B cell (primary cell): ENCODE measurements at places on chromosomes 4 and X.
A peak's percentile ranks its signal among the peaks of the same experiment; 100 is the strongest.

GRCh38 chr4:37439809-37440474, 195.4 kb downstream of the NWD2 start:
- DNase-seq, result no peak

- DNase-seq, result no peak
Observed at GRCh38 chr4:147790412-147790811, 58.5 kb downstream of the ARHGAP10 start.

DNA sequence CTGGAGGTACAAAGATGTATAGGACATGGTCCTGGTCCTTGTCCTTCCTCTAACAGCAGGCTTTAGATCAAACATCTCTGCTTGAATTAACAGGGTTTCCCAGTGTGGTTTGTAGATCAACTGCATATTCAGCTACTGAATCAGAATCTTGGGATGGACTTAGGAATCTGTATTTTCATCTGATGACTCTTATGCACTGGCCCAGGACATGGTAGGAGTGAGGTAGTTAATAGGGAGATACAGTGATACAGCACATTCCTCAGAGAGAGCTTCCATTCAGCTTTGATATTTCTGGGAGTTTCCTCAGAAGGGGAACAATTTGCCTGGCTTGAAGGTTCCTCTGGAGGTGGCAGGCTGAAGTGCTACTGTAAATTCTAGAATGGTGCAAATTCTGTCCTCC, 203.1 kb downstream of the LARP7 start:
- DNase-seq, result no peak

DNA sequence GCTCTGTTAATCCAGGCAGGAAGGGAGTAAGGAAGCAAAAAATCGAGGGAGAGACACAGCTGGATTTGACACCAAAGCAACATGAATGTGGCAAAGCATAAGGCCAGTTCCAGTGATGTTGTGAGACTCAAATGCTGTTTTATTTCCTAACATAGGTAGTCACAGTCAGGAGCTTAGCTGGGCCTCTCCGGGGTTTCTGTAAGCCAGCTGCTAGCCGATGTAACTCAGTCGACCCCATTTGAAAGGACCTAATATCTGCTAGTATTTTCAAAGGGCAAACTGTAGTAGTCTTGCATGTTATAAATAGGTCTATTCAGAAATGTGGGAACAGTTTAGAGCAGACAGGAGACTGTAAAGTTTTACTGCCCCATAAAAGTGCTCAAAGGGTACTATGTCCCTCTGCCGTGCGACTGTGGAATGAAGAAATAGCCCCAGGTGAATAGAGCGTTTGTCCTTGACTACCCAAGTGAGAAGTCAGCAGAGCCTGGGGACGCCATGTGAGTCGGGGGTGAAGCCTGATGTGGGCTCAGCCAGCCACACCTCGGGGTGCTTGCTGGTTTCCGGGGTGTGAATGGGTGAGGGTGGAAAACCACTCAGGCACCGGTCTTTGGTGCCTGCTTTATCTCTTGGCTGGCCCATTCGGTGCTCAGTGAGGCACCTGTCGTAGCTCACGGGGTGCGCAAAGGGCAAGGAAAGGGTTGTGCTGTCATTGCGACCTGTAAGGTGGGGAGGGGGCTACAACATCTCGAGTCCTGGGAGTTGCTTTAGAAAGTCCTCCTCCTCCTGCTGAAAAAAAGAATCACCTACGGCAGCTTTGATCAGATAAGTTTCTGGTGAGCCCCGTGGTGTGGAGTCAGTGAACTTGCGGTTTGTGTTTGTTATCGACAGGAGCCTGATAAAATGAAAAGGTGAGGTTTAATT, 745 bp downstream of the TRIM2 start:
- peak; percentile 60 for DNase-seq

DNA sequence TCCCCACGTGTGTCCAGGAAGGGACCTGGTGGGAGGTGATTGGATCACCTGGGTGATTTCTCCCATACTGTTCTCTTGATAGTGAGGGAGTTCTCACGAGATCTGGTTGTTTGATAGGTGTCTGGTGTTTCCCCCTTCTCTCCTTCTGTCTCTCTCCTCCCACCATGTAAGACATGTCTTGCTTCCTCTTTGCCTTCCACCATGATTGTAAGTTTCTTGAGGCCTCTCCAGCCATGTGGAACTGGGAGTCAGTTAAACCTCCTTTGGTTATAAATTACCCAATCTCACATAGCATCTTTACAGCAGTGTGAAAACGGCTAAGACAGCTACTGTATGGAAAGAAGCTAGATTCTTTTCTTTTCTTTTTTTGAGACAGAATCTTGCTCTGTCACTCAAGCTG, 21.6 kb upstream of the FGG start:
- no peak for DNase-seq

DNA sequence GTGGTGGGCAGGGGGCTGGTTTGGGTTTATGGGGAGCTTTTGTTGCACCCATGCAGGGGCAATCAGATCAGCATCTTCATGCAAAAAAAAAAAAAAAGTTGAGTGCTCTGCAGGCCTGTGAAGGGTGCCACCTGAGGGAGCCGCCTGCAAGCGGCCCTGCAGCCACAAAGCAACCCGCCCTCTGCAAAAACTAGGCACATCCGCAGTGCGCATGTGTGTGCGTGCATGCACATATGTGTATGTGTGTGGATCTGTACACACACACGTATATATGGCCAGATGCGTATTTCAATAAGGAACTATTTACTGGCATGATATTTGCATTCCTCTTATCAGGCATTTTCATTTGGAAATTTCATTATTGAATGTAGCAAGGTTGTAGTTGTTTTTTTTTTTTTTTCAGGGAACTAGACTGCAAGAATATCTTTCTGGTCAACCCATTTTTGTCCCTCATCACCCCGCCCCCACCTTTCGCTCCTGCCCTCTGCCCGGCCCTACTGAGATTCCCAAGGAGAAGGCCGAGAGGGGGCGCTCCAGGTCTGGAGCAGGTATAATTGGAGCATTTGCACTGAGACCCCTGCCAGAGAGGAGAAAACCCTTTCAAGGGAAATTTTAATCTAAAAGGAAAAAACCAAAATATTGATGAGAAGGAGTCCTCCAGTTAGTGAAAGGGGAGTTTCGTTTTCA, 18.1 kb downstream of the CCNQ start:
- DNase-seq, result no peak

- DNase-seq, result no peak
Observed at GRCh38 chr4:188403272-188403671, 264.0 kb downstream of the TRIML1 start.

DNA sequence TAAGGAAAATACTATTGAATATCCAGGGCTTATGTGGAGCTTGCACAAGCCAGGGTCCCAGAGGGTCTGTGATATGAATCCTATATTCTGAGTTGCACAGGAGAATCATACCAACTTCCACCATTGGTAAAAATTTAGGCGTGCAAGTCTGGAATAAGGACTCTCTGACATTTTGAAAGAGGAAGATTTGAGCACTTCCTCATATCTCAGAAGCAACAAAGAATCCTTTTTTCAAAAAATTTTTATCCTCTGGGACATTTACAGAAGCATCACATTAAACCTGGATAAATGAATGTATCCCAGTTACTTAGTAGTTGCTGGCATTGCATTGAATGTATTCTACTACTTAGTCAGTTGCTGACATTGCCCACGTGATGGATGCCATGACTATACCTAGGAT, 24.2 kb upstream of the CAMK2D start:
- no peak for DNase-seq

DNA sequence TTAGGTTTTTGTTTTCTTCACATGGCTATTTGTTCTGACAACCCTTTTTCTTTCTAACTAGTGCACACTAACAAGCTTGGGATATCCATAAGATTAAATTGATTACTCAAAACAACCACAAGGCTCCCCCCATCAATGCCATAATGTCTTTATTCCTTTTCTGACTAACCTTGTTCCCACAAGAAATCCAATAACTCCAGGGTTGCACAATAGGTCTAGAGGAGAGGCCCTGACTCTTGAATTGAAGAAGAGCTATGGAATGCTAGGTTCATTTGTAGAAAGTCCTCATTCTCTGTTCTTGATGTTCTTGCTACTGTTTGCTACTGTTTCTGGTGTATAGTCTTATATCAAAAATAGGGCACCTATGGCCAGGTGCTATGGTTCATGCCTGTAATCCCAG, 71.0 kb downstream of the PRRG1 start:
- DNase-seq, result no peak

- no peak for DNase-seq
Observed at GRCh38 chr4:55817691-55818090, 1.9 kb upstream of the EXOC1L start.

- DNase-seq, result no peak
Observed at GRCh38 chrX:66009231-66009845, 30.5 kb downstream of the VSIG4 start.

DNA sequence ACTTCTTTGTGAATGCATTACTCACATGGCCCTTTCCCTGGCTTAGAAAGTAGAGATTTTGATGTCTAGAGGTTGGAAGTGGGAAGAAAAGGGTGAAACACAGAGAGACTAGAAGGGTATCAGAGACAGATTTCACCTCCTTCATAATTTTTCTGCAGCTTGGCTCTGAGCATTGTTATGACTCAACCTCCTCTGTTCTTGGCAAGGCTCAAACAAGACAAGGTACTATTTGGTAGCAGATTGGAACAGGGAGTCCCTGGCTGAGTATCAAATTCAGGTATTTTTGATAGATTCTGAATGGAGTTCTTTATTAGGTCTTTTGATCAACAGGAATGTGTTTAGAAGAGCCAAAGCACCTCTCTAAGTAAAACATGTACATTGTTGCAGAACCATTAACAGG, 146.3 kb upstream of the CHRDL1 start:
- no peak for DNase-seq

DNA sequence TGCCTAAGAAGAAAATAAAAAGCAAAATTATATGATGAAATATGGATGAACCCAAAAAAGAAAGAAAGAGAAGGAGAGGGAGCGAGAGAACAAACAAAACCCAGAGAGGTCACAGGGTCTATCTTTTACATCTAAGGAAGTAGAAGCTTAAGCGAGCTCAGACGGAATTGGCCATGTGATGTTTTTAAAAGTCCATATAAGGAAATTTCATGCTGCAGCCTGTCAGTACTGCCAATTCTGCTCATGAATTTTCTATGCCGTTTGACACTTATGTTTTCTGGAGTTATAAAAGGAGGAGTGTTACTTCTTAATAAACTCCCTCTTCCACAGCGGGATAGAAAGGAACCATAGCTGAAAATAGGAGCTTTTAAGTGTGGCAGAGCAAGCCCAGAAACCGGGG, 32.9 kb upstream of the DCX start:
- no peak for DNase-seq

DNA sequence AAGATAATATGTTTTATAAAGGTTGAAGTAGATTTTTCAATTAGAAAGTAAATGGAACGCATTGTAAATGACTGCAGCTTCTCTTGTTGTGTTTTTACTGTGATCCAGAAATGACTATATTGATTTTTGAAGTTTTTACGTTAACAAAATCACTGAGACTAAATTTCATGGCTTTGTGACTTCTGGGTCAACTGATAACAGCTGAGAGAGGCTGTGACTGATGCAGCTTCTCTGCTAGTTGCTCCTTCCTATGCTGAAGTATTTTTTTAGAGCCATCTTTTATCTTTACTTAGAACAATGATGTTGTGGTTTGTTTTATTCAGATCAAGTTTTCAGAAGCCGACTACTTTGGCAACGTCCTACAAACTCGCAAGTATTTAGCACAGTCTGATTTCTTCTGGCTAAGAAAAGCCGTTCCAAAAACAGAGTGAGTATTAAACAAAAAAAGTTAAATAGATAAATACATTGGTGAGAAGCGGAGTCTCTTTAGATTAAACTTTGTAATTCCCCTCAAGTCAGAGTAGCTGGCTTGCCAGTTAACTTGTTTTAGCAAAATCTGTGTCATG, 94.7 kb upstream of the CBLL2 start:
- no peak for DNase-seq

DNA sequence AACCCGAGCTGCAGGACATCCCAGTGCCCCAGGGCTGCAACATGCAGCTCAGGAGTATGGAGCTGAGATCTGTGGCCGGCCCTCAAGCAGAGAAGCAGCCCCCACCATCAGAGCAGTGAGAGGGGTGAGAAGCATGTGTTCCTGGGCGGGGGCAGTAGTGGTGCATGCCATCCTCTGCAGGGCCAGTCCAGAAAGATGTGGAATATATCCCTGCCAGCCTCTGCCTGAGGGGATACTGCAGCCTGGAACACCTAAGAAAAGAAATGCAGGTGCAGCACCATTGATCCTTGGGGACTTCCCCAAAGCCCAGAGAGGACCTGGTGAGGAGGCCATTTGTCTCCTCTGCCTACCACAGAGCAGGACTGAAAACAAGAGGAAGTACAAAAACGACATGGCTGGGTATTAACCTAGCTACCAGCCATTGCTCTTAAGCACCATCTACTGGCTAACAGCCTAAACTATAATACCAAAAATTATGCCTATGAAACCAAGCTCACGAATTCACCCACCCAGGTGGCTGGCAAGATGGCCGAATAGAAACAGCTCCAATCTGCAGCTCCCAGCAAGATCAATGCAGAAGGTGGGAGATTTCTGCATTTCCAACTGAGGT, 158.8 kb downstream of the ADGRA3 start:
- no peak for DNase-seq

- no peak for DNase-seq
Observed at GRCh38 chr4:161343569-161343950, 820.2 kb downstream of the FSTL5 start.
